AG09319 (cell line): ENCODE measurements at places on chromosomes 4 and X.

GRCh38 chr4:172660251-172660650 lies 508.4 kb upstream of the GALNT7 start:
- no peak for DNase-seq

- no peak for DNase-seq
Observed at GRCh38 chrX:46831765-46832327, 5.0 kb upstream of the RP2 start.

GRCh38 chr4:76998251-76998901 lies 48.8 kb downstream of the SEPTIN11 start:
- no peak for DNase-seq

DNA sequence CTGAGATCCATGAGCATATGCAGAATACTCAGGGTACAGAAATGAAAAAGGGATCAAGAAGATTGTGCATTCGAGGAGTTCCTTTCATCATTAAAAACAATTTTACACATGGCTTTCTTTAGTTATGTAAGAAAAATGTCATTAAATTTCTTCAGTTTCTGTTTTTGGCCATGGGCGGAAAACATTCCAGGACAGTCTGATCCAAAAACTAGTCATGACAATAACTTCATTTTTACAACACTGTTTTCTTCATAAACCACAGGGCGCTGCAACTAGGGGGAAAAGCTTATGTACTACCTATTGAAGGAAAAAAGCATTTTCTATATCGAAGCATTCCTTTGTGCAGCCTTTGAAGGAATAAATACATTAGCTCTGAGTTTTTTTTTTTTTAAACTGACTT lies 28.2 kb downstream of the IL13RA1 start:
- DNase-seq = no peak

DNA sequence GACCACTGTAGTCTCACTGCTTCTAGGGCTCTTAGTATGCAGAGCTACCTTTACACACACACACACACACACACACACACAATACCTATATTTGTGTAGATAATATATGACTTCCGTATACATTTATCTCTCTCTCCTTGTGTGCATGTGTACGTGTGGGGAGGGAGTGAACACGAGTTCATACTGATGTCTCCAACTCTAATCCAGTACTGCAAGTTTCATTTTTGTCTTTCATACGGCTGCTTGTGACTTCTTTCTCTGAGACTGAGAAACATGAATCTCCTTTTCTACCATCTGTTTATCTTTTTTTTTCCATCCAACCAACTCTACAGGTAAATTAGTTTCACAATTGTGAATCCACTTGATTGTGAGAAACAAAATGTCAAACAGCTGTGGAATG lies 1229.5 kb upstream of the AGA start:
- DNase-seq = no peak

- DNase-seq = no peak
Observed at GRCh38 chr4:65971686-65972085, 301.4 kb upstream of the EPHA5 start.
